Stimulated activated CD8-positive, alpha-beta memory T cell treated with anti-CD3 and anti-CD28 coated beads, Interleukin-15, amount 100 ng/mL, for 24 hours (primary cell): ENCODE measurements at places on chromosomes 12 and 14.

- DNase-seq: no peak
Measured at GRCh38 chr14:96497586-96497985, 4.6 kb upstream of the PAPOLA start.

GRCh38 chr14:89524990-89525667 is 108.1 kb upstream of the FOXN3 start:
- no peak for DNase-seq

GRCh38 chr14:87712396-87713090 is 280.4 kb downstream of the GALC start:
- DNase-seq: no peak

DNA sequence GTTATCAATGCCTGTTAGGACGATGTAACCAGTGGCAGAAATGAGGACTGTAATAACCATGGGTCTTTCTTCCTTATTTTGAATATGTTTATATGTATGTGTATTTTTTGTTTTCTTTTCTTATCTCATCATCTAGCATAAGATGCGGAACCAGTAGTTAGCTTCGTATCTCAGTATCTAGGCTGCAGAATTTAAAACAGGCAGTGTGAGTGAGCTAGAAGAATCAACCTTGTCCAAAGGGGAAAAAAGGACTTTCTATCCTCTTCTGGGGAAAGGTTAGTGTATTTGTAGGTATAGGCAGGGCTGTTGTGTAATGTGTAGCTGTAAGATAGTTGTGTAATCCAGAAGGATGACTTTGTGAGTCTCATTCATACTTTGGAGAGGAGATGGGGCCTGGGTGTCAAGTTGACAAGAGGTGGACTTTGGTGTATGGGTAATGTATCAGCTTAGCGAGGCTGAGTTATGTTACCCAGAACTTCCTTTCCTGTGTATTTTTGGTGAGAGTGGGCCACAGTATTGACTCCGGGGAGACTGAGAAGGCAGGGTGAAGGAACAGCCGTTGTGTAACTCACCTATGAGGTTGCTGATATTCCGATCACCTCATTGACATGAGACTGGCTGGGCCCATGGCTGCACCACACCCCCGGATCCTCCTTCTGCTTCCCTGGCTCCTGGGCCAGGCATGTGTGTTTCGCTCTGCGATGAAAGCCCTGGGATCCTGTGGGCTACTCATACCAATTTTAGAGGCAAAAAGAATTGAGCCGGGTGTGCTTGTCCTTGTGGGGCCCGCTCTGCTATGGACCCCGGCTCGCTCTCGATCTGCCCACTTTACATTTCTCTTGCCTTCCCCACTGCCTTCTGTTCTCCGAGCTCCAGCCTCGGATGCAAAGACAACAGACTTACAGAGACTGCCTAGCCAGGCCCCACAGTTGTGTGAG is 24.3 kb downstream of the DLK1 start:
- no peak for DNase-seq

- DNase-seq: no peak
Measured at GRCh38 chr12:10366875-10367274, 23.0 kb downstream of the KLRK1 start.

DNA sequence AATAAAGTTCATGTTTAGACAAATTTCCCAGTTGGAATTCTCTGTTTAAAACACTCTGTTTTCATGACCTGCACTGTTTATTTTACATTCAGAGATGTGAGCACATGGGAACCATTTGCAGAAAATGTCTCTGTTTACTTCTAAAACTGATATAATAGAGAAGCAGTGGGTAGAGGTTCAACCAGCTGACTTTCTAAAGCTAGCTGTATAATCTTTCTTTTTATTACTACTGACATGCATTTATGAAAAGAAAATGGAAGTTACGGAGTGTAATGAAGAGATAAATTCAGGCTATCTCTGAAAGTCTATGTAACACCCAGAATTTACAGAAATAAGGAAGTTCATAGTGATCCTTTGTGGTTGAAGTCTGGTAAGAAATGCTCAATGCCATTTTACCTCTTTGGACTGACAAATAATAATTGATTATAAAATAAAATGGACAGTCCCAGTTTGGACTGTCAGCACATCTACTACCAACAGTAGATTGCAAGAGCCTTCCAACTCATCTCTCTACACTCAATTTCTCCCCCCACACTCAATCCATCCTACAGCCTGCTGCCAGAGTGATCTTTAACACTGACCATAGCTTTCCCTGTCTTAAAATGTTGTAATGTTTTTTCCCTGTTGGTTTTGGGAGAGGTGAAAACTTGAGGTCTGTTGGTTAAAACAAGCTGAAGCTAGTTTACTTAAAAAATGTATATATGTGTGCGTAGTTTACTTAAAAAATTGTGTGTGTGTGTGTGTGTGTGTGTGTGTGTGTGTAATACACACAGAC is 137.4 kb downstream of the AEBP2 start:
- DNase-seq: no peak

DNA sequence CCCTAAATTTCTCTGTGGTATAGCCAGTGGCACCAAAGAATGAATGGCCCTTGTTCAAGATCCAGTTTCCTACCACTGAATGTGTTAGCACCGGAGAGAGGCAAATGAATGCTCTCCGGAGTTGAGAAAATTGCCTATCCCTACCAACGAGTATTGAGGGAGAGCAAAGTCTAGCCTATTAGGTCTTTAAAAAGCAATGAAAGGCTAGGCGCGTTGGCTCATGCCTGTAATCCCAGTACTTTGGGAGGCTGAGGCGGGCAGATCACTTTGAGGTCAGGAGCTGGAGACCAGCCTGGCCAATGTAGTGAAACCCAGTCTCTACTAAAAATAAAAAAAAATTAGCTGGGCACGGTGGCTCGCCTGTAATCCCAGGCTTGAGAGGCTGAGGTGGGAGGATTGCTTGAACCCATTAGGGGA is 898 bp upstream of the RAB15 start:
- DNase-seq: no peak

- DNase-seq: peak; percentile 16
Measured at GRCh38 chr14:106879241-106879640, 1352.9 kb downstream of the TMEM121 start.

DNA sequence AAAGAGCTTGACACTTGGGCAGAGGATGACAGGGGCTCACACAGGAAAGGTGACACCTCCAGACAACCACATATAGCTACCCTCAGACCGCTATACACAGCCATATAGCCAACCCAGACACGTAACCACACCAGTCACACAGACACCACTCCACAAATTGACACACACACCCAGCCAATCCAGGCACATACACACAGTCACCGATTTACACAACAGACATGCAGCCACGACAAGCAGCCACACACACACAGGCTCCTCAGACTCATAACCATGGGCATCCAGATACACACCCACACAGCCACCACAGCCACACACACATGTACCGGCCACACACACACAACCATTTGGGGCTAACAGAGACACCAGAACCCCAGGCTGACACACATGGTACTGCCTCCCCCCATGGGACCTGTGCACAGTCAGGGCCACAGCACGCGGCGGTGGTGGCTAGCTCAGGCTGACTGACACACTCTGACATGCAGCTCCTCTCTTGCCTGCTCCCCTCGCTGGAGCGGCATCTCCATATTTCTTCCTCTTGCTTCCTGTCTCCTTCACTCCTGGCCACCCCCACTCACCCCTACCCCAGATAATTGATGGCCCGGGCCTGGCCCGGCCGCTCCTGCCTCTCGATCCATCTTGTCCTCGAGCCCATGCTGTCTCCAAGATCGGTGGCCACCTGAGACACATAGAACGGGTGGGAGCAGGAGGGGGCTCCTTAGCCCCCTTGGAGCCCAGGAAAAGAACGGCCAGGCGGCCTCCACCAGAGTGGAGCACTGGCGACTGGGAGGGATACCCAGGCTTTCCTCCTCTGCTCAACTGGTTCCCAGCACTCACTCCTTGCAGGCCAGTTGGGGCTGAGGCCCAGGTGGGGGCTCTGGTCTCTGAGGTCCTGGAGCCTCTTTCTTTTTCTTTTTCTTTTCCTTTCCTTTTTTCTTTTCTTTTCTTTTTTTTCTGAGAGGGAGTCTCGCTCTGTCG is 6.0 kb upstream of the SHMT2 start:
- no peak for DNase-seq

DNA sequence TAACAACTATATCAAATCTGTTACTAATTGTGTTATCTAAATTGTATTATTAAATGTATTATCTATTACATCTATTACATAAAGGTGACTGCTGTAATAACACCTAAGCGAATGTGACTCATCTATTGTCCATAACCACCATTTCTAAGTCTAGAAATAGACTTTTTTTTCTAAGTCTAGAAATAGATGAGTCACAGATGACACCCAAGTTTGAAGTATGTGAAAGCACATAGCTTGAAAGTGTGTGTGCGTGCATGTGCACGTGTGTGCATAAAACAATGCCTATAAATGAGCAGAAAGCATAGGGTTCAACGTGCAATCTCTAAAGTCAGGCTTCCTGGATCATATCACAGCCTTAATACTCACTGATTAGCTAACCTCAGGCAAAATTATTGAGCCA is 451.3 kb upstream of the USP15 start:
- no peak for DNase-seq

DNA sequence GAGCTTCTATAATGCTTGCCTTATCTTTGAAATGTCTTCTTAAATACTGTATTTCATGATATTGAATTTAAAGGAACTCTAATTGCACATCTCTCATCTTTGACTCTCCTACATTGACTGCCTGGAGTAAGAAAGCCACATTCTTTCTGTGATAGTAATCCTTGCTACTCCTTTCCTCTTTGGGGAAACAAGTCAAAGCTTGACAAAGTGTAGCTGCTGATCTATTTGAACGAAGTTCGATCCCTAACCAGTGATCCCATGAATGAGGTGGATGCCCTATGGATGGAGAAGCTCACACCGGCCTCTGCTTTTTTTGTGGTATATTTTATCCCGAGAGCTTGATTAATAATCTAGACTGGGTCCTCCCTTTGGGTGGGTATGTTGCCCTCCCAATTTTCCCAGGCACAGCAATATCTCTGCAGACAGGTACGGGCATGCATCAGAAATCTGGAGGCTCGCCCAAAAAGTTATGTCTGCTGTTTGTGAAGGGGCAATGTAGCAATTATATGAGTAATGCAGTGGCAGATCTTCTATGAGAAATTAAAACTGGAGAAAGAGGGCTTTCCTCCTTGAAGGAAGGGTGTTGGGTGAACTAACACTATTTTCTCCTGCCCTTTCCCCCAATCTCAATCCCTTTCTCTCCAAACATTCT is 163.0 kb upstream of the FRMD6 start:
- DNase-seq: no peak

DNA sequence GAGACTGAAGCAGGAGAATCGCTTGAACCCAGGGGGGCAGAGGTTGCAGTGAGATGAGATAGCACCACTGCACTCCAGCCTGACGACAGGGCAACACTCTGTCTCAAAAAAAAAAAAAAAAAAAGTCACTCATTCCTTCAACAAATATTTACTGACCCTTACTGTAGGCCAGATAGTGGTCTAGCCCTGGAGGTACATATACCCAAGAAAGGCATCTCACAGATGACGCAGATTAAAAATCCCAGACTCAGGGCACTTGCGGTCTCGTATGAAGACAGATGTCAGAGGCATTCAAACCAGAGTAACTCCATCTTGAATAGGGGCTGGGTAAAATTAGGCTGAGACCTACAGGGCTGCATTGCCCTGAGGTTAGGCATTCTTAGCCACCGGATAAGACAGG is 44.8 kb downstream of the CLMN start:
- no peak for DNase-seq

GRCh38 chr12:109154451-109155438 is 38.4 kb downstream of the ACACB start:
- peak; percentile 64 for DNase-seq

- DNase-seq: peak; percentile 46
Measured at GRCh38 chr14:105093038-105093430, 27.8 kb upstream of the GPR132 start.

DNA sequence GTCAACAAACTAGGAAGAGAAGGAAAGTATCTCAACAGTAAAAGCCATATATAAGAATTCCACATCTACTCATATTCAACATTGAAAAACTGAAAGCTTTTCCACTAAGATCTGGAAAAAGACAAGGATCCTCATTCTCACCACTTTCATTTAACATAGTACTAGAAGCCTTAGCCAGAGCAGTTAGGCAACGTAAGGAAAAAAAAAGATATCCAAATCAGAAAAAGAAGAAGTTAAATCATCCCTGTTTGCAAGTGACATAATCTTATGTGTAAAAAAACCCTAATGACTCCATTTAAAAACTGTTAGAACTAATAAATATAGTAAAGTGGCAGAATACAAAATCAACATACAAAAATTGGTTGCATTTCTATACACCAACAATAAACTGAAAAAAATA is 426.2 kb downstream of the BCAT1 start:
- no peak for DNase-seq

- no peak for DNase-seq
Measured at GRCh38 chr14:74934041-74934440, 11.0 kb upstream of the RPS6KL1 start.

DNA sequence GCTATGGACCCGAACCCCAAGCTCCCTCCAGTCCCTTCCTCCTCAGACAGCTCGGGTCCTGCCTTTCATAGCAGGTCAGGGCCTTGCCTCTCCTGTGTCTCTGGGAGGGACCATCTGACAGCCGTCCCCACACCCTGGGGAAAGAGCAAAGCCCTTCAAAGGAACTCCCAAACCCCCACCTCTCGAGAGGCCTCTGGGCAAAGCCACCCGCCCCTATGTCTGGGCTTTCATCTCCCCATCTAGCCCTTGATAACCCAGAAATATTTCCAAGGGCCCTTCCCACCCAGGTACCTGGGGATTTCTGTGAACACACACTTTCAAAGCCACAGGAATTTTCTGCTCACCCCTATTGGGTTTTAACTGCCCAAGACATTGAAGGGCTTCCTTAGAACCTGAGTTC is 32.1 kb downstream of the SNRNP35 start:
- no peak for DNase-seq

- DNase-seq: no peak
Measured at GRCh38 chr12:104280111-104280510, 23.4 kb upstream of the EID3 start.

- DNase-seq: no peak
Measured at GRCh38 chr12:18583655-18584054, 154.2 kb downstream of the PLCZ1 start.

- DNase-seq: no peak
Measured at GRCh38 chr14:94356379-94357056, 31.9 kb downstream of the SERPINA1 start.

DNA sequence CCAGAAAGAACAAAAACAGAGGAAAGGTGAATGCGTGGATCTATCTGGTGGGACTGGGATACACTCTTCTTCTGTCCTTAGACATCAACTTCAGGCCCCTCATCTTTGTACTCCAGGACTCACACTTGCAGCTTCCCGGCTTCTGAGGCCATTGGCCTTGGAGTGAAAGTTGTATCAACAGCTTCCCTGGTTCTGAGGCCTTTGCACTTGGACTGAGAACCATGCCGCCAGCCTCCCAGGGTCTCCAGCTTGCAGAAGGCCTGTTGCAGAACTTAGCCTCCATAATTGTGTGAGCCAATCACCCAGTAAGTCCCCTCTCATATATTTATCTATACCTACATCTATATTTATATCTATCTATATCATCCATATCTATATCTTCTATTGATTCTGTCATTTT is 218.4 kb downstream of the SOX5 start:
- DNase-seq: no peak
